Stimulated activated CD8-positive, alpha-beta memory T cell treated with anti-CD3 and anti-CD28 coated beads, Interleukin-7, amount 100 ng/mL, for 24 hours (primary cell): ENCODE measurements at places on chromosomes 3 and 15.

DNA sequence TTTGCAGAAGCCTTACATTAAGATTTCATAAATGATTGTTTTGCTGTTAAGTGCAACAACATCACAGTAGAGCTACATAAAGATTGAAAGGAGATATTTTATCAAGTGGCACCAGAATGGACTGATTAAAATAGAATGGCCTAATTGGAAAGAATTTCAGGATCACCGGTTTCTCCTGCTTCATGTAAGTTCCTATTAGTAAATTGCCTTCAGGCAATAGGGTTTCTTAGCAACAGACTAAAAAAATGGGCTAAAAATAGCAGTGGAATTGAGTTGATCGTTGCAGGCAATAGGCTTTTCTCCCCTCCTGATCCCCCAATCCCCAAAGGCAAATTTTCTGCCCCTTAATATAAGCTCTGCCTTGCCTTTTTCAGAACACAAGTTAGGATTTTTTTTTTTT, 917 bp downstream of the LNP1 start:
- no peak for DNase-seq

DNA sequence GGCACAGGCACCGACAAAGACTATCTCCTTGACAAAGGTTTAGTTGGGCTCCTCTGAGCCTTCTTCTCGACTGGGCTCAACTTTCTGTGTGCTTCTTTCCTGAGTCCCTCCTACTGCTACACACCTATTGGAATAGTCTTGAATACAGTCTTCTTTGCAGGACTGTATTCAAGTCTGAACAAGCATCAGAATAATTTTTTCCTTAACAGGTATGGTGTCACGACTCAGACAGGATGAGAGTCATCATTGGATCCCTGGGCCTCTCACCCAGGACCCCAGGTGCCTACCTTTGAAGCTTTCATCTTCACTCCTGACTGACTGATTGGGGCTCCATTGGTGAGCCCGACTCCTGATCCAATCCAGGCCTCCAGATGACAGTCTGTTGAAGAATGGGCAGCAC, 66.3 kb downstream of the CRYGS start:
- no peak for DNase-seq

DNA sequence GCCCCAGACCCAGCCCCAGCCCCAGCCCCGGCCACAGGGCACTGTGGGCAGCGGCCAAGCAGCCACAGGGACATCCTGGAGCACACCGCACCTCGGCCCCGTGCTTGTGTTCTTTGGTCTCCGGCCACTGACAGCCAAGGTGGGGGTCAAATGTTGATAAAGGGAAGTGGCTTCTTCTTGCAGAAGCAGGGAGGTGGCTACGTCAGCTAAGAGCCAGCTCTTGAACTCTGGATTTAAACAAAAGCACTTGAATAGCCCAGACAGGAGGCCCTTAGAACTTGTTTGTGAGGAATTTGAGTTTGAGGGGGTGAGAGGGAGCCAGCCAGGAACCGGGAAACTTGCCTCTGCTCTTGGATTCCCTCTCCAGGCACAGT, 135.8 kb upstream of the ABHD17C start:
- DNase-seq, result no peak

GRCh38 chr3:127483902-127484591, 106.5 kb downstream of the TPRA1 start:
- peak; percentile 38 for DNase-seq

DNA sequence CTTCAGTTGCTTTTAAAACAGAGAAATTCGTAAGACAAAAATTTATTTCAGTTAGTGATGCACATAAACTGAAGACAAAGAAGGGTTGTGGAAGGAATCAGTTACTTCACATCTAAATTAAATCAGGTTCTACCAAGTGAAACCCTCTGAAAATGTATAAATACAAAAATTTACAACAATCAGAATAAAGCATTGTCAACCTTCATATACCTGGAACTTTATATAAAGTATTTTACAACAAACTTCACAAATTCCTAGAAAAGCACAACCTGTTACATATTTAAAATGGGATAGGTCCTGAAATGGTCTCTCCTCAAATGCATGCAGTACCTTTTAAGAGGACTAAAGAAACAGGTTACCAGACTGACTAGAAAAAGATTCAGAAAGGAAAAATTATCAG, 26.9 kb downstream of the ATOSA start:
- DNase-seq, result no peak

DNA sequence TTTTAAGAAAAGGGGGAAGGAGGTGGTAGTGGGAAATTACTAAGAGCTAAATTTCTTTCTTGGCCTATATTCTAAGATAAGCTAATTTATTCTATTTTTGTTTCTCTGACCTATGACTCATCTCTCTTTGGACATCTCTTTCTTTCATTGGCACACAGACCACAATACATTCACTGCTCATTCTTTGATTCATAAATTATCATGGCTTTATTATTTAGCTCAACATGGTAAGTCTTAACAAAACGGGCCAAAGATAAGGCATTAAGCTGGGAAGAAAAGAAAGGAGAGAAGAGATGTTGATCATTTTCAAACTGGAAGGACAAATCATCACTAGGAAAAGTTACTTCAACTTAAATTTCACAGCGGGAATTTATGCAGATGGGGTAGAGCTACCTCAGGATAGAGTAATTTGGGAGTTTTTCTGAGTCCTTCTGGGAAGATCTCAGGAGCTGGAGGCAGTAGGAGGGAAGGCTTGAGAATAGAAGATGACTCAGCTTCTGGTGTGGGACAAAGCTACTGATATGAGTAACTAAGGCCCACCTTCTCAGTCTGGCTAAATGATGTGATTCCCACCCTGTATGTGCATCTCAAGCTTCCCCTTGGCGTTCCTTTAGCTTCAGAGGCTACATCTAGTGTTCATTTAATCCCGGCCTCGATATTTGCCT, 7.5 kb upstream of the ALCAM start:
- DNase-seq, result no peak

DNA sequence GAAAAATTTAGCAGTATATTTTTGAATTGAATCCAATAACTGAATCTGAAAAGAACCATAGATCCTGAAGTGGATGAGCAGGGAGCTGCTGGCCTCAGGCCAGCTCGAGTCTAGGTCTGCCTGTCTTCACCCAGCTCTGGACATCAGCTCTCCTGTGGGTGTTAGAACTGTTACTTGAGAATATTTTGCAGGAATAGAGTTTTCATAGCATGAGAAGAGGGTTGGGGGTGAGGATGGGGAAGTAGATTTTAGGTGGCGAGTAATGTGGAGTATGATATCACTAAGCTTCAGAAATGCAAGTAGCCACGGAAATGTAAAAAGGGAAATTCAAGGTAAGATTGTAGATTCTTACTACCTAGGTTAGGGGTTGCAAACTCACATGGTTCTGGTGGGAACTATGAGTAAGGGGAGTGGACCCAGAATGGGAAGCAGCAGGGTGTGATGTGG, 6.2 kb downstream of the RAB8B start:
- DNase-seq, result no peak
